Activated CD4-positive, alpha-beta T cell treated with anti-CD3 and anti-CD28 coated beads, Interleukin-10, Interleukin-2, amounts not matched to agents 100 ng/mL and 50 ng/mL, durations not matched to agents 16 hours and 8 hours (primary cell): ENCODE measurements at places on chromosomes 1 and 21.

DNA sequence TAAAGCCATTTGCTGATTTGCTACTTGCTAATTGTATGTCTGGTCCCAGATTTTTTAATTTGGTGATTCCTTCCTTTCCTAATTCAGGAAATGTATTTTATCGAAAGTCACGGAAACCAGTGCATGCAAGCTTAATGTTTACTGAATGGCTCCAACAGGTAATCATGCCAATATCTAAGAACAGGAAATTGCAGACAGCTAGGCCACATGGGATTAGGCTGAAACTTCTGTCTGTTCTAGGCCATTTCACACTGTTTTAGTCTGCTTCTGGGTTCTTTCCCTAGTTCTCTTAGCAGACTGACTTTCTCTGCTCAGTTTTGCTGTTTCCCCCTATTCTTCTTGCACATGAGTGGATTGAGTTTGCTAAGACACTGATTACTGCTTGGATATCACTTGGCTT, 111.4 kb downstream of the NTNG1 start:
- DNase-seq, result no peak

DNA sequence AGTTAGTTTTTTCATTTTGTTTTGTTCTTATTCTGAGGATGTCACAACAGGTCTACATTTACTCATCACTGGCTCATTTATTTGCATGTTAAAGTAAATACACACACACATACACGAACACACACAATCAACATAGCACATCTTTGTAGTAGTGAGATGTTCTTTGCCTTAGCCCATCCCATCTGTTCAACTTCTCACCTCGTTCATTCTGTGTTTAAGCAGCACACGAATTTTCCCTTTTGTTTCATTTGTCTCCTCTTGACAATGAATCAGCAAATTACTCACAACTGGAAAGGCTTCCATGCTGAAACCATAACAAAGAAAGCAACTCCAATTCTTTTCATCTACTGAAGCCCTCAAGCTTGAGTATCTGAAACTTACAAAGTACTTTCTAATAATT, 133.3 kb upstream of the CHRM3 start:
- DNase-seq, result no peak

GRCh38 chr1:33032126-33032869, 4.4 kb downstream of the AK2 start:
- no peak for DNase-seq

DNA sequence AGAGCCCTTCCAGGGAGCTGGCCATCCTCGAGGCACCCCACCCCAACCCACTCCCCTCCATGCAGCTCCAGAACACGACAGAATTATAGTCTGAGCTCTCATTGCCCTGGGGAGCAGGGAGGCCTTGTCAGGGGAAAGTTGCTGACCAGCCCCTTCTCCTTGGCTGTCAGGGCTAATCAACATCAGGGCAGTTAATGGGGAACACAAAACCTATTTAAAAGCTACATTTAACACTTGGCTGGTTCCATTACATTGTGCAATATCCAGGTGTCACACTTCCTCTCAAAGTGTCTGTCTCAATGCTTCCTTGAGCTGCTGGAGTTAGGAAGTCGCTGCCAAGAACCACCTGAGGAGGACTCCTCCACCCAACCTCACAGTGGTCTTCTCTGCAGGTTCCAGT, 111.8 kb upstream of the GRIK3 start:
- DNase-seq, result no peak

DNA sequence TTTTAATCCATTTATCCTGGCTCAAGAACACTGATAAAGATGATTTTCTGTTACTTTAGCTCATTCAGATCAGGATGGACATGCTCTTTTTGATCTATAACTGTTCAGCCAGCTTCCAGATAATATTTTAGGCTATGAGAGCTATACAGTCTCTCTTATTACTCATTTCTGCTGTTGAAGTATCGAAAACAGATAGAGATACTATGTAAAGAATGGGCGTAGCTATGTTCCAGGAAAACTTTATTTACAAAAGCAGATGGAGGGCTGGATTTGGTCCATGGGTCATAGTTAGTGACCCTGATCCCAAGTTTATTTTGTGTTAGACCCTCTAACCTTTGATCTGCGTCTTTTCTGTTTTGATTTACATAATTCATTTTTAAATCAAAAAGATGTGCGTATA, 78.8 kb upstream of the TENT5C start:
- DNase-seq, result no peak

DNA sequence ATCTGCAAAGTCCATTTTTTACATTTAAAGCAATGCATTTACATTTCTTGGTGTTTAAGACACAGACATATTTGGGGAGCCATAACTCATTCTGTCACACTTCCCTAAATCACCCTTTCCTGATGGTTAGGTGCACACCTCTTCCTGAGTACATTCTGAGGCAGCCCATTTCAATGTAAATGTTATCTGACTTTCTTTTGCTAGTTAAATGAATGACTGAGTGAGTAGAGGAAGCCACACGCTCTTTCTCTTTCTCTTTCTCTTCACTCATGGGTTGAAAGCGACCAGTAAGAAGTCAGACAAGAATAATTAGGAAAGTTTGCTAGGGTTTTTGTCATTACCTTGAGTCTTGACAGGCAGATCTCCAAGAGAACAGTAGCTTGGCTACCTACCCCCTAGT, 143.1 kb downstream of the S1PR1 start:
- no peak for DNase-seq

DNA sequence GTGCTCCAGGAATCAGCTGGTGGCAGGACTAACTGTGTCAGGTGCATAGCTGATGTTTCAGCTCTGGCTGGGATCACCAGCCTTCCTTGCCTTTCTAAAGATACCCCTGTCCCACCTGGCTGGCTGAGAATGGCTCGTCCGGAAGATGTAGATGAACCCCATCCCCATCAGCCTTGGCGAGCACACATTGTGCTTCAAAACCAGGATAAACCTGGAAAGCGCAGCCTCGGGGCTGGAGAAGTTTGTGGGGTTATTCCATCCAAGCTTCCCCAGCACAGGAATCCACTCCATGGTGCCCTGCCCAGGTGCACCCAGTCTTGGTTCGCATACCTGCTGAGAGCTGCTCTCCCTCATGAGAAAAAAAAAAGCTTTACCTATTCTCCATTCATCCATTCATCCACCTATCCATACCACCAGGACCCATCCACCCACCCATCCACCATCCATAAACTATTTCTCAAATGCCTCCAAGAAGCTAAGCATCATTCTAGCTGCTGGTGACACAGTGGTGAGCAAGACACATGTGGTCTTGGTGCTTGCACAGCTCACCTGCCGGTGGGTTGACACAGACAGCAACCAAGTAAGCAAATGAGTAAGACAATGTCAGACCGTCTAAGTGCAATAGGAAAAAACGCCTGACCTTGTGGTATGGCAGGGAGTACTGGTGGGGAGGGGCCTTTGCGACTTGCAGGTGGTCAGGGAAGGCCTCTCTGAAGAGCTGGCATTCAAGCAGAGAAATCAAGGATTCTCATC, 94.0 kb downstream of the DMRTB1 start:
- DNase-seq, result peak; percentile 30

DNA sequence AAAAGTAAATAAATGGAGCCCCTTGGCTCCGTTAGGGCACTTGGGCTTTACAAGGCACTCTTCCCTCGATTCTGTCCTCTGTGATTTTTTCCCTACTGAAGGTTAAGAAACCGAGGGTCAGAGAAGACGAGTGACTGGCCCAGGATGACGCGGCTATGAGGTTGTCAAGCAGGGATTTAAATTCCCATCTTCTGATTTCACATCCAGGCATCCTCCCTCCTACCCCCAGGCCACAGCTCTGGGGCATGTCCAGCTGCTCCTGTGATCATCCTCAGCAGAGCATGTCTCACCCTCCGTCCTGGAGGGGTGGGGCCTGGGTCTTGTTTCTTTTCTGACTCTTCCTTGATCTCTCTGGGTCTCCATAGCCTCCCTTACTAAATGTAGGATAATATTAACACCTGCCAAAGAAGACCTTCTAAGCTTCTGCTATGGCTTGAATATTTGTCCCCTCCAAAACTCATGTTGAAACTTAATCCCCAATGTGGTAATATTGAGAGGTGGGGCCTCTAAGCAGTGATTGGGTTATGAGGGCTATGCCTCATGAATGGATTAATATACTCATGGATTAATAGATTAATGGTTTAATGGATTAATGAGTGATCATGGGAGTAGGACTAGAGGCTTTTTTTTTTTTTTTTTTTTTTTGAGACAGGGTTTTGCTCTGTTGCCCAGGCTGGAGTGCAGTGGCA, 4.6 kb downstream of the CRYBG2 start:
- no peak for DNase-seq

DNA sequence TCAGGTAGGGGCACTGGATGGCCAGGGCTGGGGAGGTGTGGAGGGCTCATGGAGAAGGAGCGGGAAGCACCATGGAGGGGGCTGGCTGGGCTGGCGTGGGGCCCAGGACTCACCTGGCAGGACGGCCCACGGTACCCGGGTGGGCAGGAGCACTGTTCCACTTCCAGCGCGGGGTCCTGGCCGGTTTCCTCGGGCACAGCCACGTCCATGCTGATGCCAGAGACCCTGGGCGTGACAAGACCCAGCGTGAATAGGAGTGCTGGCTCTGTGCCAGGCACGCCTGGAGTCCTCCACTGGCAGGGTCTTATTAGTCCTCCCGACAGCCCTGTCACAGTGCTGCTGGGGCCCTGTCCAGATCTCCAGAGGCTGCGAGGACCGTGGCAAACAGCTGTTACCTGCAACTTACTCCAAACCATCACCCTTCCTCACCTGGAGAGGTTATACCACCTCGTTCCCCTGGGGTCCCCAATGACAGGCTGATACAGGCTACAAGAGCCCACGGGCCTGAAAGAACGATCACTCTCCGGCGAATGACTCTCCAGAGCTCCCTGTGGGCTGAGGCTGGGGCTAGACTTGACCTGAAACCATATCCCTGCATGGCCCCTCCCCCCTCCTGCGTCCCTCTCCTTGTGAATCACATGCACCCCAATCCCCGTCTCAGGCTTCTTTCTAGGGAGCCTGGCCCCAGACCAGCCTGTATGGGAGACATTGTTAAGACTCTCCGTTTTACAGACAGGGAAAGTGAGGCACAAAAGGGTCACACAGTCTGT, 62.1 kb downstream of the HSPG2 start:
- DNase-seq, result no peak

DNA sequence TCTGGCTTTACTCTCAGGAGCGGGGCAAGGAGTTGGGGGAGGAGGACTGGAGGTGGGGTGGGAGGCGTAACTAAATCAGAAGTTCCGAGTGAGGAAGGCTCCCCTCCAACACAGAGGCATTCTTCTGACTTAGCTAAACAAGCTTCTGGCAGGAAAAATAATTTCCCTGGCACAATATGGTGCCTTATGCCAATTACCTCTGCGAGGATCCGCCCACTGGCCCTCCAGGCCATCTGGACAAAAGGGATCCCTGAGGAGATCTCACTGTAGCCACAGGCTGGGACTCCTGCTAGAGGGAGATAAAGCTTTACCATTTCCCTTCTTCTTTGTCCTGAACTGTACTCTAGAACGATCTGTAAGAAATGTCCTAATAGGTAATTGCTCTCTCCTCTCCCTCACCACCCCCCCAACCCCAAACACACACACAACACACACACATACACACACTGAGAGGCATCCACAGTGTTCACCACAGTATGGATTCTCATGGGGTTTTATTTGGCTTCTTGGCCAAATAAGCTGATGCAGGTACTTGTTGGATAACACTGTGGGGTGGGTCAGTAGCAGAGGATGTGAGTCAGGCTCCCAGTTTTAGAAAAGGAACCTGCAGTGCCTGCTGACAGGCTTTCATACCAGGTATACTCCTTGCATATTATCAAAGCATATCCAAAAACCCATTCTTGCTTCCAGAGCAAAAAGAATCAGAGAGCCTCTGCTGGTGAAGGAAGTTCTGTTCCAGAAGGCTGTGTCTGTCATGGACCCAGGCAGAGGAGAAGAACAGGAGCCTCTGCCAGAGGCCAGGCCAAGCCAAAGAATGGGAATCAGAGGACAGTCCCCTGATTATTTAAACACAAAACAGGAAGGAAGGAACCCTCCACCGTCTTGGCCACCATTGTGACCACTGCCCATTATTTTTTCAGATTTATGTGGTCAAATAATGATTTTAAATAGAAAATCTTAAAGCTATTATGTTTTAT, 169.1 kb downstream of the C1orf21 start:
- no peak for DNase-seq

GRCh38 chr1:105591681-105592080, 1464.8 kb upstream of the PRMT6 start:
- DNase-seq, result no peak

DNA sequence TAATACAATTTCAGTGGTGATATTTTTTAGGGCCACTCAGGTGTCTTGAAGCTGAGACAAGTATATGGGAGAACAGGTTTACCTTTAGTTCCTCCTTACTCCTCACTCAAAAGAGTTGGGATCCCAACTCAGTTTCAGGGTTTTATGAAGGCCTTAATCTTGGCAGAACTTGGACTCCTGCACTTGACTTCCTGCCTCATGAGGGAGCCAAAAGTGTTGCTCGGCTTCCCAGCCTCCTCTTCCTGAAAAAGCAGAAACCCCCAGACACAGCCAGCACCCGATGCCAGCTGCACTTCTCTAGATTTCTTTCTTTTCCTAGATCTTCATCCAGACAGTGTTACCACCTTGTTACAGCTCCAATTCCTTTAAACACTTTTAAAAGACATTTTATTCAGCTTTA, 70.8 kb upstream of the TMPRSS2 start:
- no peak for DNase-seq

DNA sequence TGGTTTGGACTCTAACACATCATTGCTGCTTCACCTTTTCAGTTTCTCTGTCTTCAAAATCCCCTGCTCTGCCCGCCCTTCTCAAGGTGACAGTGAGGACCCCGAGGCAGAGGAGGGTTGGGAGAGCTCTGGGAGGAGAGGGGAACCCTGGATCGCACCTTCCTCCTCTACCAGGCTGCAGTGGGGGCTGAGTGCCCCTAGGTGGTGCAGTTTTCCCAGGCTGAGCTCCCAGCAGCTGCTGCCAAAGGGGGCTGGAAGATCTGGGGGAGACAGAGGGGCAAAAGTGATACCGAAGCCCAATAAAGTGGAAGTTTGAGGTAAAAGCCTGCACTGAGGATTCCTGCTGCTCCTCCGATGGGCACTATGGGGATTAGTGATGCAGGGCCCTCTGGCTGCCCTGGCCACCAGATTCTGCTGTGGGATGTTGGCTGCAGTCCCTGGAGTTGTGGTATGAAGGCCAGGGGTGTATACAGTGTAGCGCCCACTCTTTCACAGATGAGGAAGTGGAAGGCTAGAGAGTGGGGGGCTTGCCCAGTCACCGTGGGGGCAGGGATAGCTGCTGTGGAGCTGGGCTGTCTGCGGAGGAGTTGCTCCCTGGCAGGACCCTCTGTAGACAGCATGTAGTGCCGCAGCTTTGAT, 40.7 kb upstream of the SCMH1 start:
- peak; percentile 21 for DNase-seq

GRCh38 chr1:38834937-38835827, 24.4 kb downstream of the RRAGC start:
- DNase-seq, result peak; percentile 82

GRCh38 chr1:999725-1000356, at the start of gene HES4:
HES4 (minus strand) TSS chr1:1000097; CDS start chr1:999973, 124 bp downstream.
- DNase-seq, result peak; percentile 56

- no peak for DNase-seq
Measured at GRCh38 chr1:10432910-10433700, 2.9 kb downstream of the CENPS start.

DNA sequence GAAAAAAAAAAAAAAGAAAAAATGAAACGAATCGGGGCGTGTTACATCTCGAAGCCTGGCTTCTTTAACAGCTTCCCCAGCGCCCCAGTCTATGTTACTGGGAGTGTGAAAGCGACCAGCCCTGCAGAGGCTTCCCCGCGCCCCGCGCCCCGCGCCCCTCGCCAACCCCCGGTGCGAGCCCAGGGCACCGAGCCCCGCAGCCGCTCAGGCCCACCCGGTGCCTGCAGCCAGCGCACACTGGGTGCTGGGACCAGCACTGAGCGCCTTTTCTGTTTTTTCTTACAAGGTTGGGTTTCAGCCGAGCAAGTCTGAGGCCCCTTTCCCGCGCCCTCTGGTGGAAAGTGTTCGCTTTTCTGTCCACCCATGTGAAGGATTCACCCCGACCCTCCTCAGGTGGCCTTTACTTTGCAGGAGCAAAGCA, 42.1 kb upstream of the ZNF496 start:
- peak; percentile 59 for DNase-seq
